Activated CD4-positive, alpha-beta T cell treated with anti-CD3 and anti-CD28 coated beads, Interleukin-2, amount 50 U/mL, for 4 hours (primary cell): ENCODE measurements at places on chromosomes 5 and 9.

DNA sequence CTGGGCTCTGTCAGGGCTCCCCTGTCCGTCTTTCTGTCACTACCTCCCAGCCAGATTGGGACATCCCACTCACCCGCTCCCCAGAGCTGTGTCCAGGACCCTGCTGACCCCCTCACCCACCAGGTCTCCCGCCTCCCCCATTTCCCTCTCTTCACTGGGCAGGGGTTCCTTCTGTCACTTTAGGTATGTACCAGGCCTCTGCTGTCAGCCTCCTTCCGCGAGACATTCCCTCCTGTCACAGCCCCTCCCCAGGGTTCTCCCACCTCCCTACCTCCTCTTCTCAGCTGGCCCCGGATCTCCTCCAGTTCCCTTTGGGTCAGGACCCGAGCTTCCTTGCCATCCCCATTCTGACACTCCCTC, 488 bp downstream of the POLR1E start:
- no peak for DNase-seq

DNA sequence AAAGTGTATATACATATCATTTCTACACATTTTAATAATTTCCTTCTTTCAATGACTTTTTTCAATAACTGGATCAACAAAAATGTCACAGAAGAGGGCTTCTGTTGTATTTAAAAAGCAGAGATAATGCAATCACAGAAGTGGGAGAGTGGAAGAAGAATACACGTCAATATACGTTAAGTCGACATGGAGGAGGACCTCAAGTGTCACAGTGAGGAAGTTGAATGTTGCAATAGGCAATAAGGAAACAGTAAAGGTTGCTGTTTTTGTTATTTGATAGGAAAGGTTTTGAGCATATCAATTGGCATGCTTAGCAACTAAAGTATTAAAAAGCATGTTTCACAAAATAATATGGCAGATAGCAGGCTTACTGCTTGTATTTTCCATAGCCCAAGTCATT, 184.0 kb upstream of the NR4A3 start:
- no peak for DNase-seq

GRCh38 chr9:116476935-116477381, 210.1 kb upstream of the TRIM32 start:
- no peak for DNase-seq

GRCh38 chr5:128174951-128175350, 91.4 kb downstream of the SLC12A2 start:
- DNase-seq: no peak
